ENCODE measurements at places on chromosomes 4 and X.

DNA sequence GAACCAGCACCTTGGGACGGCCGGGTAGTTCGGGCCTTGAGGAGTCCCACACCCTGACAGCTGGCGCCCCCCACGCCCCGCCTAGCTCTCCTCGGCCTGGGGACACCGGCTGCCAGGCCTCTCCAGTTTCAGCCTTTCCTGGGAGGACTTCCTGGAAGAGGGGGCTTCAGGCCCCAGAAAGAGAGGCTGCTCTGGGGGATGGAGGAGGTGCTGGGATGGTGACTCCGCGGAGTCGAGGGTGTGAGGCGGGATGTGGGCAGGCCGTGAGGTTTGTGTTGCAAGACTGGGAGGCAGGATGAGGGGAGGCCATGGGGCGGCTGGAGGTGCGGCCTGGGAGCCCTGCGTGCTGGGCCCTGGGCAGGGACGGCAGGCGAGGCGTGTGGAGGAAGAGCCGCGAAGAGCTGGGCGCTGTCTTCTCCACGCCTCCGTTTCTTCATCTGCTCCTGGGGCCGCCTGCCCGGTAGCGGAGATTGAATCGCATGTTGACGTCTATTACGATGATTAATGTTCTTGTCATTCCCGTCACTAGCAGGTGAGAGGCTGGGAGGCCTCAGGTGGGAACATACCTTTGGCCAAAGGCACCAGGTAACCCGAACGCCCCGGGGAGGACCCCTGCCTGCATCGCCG is 918 bp upstream of the FGFRL1 start:
- DNase-seq = peak; percentile 47

GRCh38 chr4:163384434-163384833 is 40.7 kb downstream of the NPY5R start:
- no peak for DNase-seq

DNA sequence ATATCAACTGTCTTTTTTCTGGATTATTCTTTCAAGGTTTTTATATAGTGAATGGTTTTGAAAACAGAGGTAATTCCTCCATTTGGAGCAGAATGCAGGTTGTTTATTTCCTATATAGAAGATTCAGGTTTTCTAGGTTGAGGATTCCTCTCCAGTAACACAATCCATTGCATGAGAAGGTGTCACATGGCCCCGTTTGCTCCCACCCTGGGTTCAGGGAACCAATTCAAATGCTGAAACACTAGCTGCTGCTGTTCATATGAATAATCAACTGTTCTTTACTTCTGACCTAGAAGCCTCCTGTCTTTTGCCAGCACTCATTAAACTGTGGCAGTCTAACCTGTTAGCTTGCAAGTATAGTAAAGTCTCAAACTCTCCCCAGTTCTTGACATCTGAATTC is 1316.9 kb upstream of the TENM3 start:
- DNase-seq = no peak

DNA sequence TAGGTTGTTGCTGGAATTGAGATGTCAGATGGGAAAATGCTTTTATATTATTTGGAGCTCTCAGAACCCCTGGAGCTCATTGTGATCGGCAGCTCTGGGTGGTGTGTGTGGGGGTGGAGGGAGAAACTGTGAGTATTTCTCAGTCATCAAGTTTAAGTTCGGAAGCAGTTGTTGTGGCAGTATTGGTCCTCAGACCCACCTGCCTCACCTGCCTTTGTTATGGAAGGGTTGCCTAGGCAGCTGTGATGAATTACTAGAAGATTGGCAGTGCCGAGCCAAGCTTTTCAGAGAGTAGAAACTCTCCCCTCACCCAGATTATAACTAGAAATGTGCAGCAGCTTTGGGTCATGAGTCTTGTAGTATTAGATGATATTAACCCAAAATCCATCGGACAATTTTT is 9.5 kb downstream of the IGSF1 start:
- no peak for DNase-seq

- DNase-seq = no peak
Observed at GRCh38 chrX:103878466-103879122, 46.5 kb upstream of the RAB9B start.

GRCh38 chr4:51842167-51842553 is 793 bp upstream of the DCUN1D4 start:
- no peak for DNase-seq

- DNase-seq = no peak
Observed at GRCh38 chr4:168577624-168578023, 80.8 kb downstream of the PALLD start.

GRCh38 chr4:137861682-137862081 is 329.4 kb upstream of the PCDH18 start:
- no peak for DNase-seq

GRCh38 chr4:23068287-23068686 is 375.6 kb downstream of the GBA3 start:
- no peak for DNase-seq

DNA sequence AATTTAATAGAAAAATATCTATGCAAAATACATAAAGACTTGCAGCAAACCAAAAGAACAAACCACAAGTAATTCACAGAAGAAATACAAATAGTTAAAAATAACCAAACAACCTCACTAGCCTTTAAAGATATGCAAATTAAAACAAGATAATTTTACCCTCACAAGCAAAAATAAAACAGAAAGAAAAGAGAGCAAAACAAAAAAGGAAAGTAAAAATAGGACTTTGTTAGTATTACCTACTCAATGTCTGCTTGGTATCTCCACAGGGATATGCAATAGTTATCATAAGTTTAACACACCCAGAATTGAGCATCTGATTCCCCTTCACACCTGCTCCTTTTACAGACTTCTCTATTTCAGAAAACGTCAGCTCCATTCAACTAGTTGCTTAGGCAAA is 737.5 kb upstream of the MAGEB2 start:
- no peak for DNase-seq

DNA sequence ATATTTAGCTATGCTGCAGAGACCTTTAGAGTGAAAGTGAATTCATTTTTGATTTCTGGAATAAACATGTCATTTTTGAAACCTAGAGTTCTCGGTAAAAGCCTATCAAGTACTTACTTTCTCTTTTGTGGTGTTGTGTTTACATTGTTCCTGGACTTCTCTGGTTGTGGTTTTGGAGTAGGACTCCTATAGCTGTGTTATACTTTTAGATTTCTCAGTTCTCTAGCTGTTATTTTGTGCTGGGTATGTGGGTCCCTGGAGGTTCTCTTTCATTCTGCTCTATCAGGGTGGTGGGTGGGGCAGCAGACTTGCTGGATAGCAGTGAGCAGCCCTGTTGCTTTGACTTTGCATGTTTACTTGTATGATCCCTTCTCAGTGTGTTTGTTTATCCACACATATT is 25.6 kb upstream of the MSMO1 start:
- DNase-seq = peak; percentile 3

- no peak for DNase-seq
Observed at GRCh38 chrX:17680732-17681413, 56.4 kb upstream of the SCML1 start.

GRCh38 chrX:40411340-40412111 is 169.2 kb upstream of the ATP6AP2 start:
- DNase-seq = no peak

DNA sequence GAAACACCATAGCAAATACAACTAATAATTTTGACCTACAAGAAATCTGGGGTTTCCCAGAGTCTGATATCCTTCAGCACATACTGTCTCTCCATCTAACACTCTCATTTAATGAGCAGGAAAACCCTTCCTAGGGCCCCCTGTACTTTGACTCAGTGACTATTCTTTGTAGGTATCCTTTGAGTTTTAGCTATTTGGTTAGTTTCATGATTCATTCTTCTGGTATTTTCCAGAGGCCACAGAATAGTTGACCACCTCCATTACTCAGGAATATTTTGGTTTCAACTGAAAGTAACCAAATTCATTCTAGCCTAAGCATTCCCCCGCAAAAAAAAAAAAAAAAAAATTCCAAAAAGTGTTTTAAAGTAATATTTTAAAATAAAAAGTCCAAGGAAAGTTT is 140.0 kb downstream of the IDS start:
- DNase-seq = no peak

- DNase-seq = no peak
Observed at GRCh38 chrX:72634331-72634730, 61.7 kb upstream of the HDAC8 start.

GRCh38 chrX:104288269-104288668 is 33.5 kb upstream of the ESX1 start:
- no peak for DNase-seq

DNA sequence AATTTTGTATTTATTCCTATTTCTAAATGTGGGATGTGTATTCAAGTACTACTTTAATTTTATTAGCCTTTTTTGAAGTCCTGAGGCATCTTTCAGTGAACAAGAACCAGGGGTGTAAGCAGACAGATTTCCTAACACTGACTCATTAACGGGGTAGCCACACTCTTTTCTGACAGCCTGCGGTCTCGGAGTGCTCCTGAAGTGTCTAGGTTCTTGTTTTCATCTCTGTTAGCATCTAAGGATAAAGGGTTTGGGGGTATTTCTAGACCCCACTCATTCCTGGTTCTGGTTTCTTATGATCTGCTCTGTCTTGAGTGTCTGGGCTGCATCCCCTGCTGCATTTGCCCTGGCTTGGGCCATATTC is 71.9 kb downstream of the GC start:
- DNase-seq = no peak

GRCh38 chr4:55610381-55610780 is 18.3 kb upstream of the PDCL2 start:
- no peak for DNase-seq

DNA sequence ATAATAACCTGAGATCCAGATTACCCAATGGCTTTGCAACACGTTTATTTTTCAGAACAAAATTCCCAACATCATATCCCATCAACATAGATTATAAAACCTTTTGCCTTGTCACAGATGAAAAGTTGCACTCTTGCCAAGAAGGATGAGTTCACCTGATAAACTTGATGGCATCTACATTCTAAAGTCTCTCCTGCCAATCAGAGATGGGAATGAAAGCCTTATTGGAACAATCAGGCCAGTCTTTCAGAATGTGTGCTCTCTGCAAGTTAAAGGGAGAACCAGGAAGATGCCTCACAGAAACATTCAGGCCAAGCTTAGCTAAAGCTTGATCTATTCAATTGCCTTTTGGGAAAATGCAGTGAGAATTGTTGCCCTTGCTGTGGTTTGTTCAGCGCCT is 1.3 kb downstream of the LPAR4 start:
- DNase-seq = no peak

DNA sequence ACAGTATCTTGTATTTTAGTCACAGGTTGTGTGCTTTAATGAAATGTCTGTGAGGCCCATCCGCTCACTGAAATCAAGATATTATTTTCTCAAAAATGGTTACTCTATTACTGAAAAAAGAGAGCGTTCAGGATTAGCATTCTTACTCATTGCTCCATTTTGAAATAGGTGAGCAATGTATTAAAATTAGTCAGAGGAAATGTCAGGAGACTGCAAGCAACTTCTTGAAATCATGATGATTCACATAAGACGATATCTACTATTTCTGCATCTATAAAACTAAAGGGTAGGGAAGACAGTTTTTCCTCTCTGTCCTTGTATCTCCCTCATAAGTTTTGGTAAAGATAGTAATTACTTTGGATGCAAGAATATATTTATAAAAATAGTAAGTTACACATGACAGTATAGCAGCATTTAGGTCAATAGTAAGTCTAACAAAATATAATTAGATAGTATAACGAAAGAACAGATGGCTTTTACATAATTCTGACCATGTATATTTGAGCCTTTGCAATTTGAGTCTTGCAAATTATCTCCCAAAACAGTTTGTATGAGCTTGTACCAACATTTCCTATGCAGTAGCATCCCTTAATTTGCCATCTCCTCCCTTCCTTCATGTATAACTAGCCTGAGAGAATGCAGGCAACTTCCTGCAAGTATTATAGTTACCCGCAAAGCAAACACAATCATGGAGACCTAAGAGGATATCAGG is 937.8 kb downstream of the PCDH7 start:
- DNase-seq = no peak

DNA sequence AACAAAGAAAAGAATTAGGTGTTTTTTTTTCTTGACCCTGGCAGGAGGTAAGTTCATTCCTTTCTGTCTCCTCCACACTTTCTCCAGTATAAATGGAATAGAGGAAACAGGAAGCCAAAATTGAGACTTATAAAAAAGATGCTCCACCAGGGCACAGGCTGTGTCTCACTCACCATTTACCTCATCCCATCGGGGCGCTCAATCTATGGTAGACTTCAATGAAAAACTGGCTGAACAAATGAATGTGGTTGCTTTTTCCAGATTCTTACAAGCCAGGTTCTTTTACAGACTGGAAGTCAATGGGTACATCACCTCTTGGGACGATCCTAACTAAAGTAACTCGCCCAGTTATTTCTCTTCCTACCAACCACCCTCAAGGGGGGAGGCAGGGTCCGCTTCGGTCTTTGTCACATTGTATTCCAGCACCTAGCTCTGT is 685 bp downstream of the COMMD8 start:
- DNase-seq = no peak

GRCh38 chr4:121696581-121697461 is at the start of gene ANXA5:
Gene ANXA5 (minus strand): TSS chr4:121696980. CDS start chr4:121696589, 391 bp downstream.
- peak; percentile 14 for DNase-seq

- DNase-seq = no peak
Observed at GRCh38 chr4:36321176-36321575, 39.8 kb downstream of the DTHD1 start.

- no peak for DNase-seq
Observed at GRCh38 chr4:66972087-66972486, 573.2 kb downstream of the CENPC start.

DNA sequence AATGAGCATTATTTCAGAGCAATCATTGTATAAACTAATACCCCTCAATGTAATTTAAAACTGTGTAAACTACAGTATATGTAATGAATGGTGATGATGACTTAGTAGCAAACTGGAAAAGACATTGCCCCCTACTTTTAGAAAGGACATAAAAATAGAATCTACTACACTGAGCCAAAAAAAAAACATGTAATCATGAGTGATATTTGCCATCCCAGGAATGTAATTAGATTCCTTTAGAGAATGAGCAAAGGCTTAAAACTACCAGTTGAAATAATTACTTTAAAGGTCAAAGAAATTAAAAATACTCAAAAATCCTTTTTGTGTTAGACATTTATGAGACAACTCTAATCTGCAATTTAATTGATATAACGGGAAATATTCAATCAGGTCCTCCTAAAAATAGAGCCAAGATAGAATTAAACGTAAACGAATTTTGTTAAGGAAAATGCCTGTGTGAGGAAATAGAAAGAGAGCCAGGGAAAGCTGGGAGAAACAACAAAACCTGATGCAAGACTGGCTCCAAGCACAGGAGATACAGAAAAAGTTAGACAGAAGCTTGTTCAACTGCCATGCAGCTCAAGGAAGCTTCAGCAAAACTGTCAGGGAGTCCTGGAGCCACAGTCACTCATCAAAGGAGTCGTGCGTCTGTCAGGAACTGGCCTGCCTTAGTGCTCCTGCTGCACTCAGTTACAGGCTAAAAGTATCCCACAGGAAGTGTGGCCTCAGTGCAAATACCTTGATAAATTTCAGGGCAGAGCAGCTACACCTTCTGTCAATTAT is 655.7 kb upstream of the INTU start:
- no peak for DNase-seq

DNA sequence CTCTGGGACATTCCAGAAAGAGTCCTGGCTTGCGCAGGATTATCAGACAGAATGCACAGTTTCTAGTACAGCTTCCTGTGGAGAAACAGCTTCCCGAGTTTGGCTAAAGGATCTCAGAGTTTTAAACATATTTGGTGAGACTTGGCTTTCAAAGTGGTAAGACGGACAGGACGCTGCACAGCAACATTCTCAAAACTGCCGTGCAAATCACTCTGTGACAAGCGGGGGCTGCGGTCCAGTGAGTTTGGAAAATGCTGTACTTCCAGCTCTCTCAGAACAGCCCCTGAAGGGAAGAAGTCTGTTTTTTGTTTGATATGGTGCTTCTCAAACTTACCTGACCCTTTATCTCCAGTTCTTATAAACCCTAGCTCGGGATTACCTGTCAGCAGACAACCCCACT is 18.1 kb downstream of the LGI2 start:
- no peak for DNase-seq
